ENCODE measurements at places on chromosomes 13 and 19.

DNA sequence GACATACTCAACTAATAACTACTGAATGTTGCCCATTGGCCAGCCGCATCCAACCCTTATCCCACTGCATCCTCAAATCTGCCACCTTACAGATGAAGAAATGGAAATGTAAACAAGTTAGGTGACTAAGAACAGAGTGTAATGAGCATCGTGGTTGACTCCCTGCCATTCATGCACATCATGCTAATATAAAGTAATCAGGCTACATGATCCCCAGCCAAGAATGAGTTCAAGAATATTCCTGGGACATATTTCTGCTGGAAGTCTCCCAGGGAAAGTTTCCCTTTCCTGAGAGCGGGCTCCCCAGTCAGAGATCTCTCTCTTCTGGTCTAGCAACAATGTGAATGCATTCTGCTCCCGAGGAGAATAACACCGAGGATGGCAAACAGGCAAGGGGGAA is 55.9 kb upstream of the SERP2 start:
- DNase-seq: no peak

DNA sequence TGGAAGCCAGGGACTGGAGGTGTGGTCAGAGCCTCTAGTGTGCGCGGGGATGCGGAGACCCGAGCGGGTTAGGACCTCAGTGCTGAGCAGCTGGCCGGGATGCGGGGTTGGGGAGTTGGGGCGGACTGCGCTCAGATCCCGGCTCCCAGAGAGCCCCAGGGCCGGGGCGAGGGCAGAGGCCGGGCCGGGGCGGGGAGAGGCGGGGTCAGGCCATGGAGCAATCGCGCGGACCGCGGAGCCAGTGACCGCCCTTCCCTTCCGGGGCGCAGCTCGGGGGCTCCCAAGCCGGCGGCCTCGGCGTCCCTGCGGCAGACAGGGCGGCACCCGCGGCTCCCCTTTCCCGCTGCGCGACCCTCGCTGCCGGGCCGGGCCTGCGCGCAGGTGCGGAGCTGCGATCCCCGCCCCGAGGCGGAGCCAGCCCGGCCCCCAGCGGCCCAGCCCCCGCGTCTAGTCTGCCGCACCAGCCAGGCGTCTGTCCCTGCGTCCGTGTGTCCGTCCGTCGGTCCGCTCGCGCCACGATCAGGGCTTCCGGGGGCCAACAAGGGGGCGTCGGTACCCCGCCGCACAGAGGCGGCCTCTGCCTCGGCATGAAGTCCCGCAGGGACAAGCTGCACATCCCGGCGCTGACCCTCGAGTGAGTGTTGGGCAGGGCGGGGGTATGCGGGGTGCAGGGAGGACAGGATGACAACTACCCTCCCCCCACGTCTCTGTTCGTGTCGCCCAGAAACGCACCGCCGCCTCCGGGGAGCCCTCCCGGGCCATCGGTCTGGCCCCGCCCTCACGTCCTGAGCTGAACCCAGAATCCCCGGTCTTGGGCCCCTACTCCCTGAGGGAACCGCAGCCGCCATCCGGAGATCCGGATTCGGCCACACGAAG is 12.4 kb downstream of the MAST3 start:
- DNase-seq: no peak

GRCh38 chr13:93726173-93726957 is 499.8 kb downstream of the GPC6 start:
- DNase-seq: no peak

GRCh38 chr13:98751367-98751782 is 1.1 kb downstream of the SLC15A1 start:
- no peak for DNase-seq

DNA sequence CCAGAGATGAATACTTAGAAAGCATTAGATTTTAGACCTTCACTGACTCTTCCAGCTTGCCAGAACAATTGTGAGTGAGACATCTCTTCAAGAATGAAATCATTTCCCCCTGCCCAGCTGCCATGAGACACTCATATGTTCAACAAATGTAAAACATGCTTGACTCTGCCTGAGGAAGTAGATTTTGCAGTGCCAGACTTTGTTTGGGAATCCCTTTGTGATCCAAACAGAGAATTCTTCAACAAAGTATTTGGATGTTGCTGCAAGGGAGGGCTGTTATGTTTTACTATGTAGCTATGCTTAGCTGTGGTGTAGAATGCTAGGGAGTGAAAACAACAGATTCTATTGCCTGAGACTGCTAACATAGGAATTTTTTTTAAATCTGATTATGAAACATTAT is 416.4 kb downstream of the DCT start:
- no peak for DNase-seq

- no peak for DNase-seq
Observed at GRCh38 chr13:34247596-34247995, 429.6 kb downstream of the RFC3 start.

DNA sequence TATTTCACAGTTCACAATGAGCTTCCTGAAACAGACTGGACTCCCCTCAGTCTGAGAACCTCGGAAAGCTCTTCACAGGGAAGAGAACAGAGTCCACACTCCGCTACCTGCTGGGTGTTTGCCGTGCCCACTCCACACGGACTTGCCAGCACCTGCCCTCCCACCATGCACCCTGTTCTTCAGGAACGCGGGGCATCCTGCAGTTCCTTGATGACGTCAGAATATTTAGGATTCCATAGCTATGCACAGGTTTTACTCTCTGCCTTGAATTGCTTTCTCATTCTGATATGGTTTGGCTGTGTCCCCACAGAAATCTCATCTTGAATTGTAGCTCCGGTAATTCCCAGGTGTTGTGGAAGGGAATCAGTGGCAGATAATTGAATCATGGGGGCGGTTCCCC is 74.4 kb upstream of the FARP1 start:
- DNase-seq: no peak

GRCh38 chr13:89687066-89687465 is 1660.4 kb upstream of the MIR17HG start:
- no peak for DNase-seq

- no peak for DNase-seq
Observed at GRCh38 chr19:7104747-7105447, 35.4 kb downstream of the ZNF557 start.

DNA sequence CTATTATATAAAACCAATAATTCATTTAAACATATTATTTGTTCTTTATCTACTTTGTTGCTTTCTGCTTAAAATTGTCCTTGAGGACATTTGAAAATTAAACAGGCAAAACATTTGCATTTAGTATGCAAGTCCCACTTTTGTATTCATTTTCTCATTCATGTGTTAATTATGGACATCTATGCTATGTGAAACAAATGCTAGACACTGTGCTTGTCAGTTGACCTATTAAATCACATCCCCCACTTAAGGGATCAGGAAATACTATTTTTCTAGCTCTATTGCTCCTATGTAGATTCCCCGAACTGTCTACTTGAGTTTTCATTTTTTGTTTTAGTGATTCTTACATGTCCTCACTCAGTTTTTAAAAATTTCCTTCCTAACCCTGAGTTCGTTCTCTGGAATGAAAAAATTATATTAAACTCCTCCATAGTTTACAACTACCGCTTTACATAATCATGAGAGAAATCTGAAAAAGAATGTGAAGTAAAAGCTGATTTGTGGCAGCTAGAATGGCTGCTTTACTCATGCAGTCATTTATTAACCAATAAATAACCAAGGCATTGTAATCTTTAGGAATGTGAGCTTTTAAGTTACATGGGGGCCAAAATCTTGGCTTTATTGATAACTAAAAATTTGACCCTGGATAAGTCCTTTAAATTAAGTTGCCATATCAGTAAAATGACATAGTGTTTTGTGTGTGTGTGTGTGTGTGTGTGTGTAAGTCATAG is 188.5 kb downstream of the LIG4 start:
- no peak for DNase-seq

- no peak for DNase-seq
Observed at GRCh38 chr13:38830442-38831045, 143.7 kb downstream of the FREM2 start.

GRCh38 chr19:39307046-39307821 is 11.0 kb downstream of the IFNL1 start:
- no peak for DNase-seq

DNA sequence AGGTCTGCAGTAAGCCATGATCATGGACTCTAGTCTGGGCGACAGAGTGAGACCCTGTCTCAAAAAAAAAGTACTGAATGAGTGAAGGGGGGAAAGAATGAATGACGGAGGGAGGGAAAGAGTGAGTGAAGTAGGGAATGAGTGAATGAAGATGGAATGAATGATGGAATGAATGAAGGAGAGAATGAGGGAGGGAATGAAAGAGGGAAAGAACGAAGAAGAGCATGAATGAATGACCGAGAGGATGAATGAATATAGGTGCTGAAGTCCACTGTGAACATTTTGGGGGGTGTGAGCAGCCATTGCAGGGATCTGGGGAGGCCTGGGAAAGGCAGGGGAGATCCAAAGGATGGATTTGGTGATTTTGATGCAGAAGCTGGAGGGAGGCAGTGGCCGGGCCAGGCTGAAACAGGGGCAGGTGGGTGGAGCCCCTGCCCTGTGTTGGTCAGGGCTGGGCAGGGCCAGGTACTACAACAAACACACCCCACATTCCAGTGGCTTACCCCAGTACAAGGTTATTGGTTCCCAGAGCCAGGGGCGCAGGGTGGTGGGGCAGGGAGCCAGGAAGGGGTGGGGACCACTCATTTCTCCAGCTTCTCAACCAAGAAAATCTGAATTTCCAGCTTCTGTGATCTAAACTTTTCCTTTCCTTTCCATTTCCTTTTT is 14.3 kb downstream of the SLC27A1 start:
- DNase-seq: no peak

GRCh38 chr19:2588081-2588777 is 112.3 kb downstream of the GADD45B start:
- DNase-seq: no peak

DNA sequence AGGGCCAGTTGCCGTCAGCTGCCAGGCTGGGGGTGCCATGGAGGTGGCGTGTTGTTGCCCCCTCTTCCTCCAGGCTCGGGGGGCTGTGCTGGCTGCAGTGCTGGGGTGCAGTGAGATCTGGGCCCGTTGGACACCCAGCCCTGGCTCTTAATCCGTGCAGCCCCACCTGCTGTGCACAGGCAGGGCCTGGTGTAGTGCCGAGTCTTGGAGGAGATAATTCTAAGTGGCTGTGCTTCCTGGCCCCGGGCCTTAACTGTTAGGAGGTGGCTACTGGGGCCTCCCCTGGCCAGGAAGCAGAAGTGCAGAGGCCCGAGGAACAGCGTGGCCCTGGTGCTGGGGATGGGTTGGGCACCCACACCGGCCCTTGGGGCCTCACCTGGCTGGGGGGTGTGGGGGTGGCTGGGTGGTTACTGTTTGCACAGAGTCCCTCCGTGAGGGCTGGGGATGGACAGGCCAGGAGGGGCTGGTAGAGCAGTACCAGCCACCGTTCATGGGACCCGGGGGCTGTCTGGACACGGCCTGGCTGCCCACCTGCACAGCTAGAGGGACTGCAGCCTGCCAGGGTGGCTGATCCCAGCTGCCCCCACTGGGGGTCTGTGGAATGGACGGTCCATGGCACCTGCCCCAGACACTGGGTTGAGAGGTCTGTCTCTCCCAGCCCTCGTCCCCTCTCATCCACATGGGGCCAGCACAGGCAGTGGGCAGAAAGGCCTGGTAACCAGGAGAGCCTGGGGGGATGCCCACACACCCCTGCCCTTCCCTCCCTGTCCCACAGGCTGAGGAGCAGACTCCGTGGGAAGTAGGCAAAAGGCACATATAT is 3.3 kb downstream of the GPX4 start:
- DNase-seq: no peak

DNA sequence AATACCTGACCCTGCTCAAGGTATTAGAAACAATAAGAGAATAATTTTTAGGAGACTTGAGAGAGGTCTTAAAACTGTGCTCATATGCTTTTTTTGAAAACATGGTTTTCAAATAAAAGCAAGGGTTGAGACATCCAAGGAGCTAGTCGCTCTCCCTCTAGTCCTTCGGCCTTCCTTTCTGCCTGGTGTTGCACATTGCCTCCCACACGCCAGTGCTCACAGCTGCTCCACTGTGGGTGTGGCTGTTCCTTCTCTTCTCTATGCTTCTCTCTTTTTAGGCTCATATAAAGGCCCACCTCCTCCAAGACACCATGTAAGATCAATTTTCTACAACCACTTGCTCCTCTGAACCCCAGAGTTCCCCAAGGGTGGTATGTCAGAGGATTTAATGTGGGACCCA is 352.6 kb downstream of the ENOX1 start:
- DNase-seq: no peak

- DNase-seq: no peak
Observed at GRCh38 chr19:15144046-15144646, 36.9 kb downstream of the SYDE1 start.

DNA sequence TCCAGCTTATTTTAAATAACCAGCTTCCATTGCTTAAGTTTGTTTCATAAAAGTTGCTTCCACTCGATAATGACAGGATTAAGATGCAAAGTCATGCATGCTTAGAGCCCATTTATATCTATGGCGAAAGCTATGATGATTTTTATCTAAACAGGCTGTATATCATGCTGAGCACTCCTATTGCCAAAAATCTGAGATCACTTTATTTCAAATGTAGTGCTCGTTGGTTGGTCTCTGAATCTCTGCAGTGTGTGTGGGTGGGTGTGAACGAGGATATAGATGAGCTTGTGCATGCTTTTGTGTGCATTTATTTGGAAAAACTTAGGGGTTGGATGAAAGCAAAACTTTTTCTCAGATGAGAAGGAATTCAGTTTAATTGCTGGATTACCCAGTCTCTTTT is 27.0 kb upstream of the ARGLU1 start:
- no peak for DNase-seq

- DNase-seq: no peak
Observed at GRCh38 chr13:94704377-94705080, 7.8 kb downstream of the SOX21 start.

- no peak for DNase-seq
Observed at GRCh38 chr13:77184455-77184854, 142.4 kb downstream of the MYCBP2 start.

- no peak for DNase-seq
Observed at GRCh38 chr13:108947551-108948030, 318.2 kb downstream of the MYO16 start.

GRCh38 chr19:45842198-45842597 is 20.7 kb downstream of the SYMPK start:
- DNase-seq: no peak

DNA sequence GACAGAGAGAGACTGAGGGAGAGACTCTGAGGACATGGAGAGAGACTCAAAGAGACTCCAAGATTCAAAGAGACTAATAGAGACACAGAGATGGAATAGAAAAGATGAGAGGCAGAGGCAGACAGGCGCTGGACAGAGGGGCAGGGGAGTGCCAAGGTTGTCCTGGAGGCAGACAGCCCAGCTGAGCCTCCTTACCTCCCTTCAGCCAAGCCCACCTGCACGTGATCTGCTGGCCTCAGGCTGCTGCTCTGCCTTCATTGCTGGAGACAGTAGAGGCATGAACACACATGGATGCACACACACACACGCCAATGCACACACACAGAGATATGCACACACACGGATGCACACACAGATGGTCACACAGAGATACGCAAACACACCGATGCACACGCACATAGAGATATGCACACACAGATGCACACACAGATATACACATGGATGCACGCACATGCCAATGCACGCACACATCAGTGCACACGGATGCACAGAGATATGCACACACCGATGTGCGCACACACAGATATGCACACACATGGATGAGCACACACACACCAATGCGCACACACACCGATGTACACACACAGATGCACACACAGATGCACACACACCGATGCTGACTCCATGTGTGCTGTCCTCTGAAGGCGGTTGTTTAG is 3.3 kb upstream of the F10 start:
- DNase-seq: no peak

Measured in central memory CD8-positive, alpha-beta T cell (primary cell).